ENCODE measurements at places on chromosomes 7 and 10.

DNA sequence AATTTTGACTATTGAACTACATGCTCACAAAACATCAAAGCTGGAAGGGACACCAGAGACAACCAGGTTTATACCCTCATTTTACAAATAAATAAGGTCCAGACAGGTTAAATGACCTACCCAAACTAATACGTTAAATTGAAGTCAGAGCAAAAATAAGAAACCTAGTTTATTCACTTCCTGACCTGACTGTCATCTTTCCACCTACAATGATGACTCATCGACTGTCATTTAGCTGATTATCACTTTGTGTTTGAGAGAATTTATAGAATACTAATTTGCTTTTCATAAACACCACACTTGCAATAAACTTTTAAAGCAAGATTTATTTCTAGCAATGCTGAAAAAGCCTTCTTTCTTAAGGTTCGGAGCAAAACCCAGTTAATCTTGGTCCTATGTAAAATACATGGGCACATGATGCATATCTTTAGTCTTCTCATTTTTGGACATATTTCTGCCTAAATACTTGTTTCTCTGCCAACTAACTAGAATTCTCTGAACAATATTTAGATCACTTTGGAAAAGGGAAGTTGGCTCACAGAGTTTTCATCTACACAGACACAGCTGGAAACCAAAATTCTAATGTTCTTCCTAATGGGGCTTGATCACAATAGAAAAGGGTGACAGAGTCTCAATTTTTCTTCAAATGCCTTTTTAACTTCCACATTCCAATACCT, 16.7 kb upstream of the LRRN3 start:
- no peak for DNase-seq

DNA sequence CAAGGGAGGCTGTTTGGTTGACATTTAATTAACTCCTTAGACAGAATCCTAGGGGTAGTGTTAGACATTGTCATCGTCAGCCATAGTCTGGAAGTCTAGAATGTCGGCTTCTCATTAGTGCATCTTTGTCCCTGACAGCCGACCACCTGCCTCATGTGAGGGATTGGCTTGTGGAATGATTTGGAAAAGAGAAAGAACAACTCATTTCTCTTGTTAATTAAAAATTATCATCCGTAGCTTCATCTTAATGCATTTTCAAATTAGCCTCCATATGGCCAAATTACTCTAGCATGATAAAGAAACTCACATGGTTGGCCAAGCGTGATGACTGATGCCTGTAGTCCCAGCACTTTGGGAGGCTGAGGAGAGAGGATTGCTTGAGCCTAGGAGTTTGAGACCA, 97.7 kb upstream of the PARD3 start:
- DNase-seq: no peak

DNA sequence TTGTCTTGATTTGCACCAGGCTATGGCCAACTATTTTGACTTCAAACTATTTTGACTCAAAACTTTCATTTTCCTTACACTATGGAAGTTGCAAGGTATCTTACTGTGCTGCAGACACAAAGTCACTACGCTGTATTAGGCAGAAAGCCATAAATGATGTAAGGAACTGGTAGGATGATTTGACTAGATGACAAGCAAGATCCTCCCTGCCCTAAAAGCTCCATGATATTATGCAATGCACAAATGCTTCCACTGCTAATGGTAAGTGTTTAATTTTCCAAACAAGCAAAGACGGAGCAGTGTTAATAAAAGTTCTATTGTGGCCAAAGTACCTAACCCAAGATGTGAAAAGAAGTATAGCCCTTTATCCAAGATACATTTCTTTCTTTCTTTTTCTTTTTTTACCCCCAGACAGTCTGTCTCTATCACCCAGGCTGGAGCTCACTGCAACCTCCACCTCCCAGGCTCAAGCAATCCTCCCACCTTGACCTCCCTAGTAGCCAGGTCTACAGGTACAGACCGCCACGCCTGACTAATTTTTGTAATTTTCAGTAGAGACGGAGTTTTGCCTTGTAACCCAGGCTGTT, 98.2 kb downstream of the ANK3 start:
- DNase-seq: no peak

- no peak for DNase-seq
Measured at GRCh38 chr7:68216051-68216450, 1219.4 kb downstream of the TYW1 start.

- no peak for DNase-seq
Measured at GRCh38 chr7:151520419-151521261, 945 bp upstream of the RHEB start.

- DNase-seq: no peak
Measured at GRCh38 chr7:121282129-121282528, 46.7 kb upstream of the WNT16 start.

- DNase-seq: no peak
Measured at GRCh38 chr10:93342921-93343320, 139.2 kb downstream of the MYOF start.

GRCh38 chr10:124740369-124741280, 3.6 kb downstream of the FAM53B start:
- DNase-seq: no peak

GRCh38 chr10:96333101-96333500, 25.7 kb downstream of the OPALIN start:
- no peak for DNase-seq

- no peak for DNase-seq
Measured at GRCh38 chr10:98264378-98265065, 3.5 kb downstream of the LOXL4 start.

DNA sequence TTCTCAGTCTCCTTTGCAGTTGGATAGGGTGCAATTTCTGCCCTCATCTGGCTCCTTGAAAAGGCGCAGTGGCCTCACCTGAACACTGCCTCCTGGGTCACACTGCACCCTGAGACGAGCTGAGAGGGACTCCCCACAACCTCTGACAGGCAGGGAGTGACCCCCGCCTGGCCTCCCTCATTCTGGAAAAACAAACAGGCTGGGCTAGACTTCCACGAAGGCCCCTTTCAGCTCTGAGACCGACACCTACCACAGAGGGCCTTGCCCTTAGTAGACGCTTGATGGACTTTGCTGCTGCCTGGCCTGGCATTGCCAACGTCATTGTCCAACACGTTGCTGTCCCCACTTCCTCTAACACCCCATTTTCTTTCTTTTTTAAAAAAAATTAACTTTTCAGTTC, 8.6 kb downstream of the FAM241B start:
- no peak for DNase-seq

DNA sequence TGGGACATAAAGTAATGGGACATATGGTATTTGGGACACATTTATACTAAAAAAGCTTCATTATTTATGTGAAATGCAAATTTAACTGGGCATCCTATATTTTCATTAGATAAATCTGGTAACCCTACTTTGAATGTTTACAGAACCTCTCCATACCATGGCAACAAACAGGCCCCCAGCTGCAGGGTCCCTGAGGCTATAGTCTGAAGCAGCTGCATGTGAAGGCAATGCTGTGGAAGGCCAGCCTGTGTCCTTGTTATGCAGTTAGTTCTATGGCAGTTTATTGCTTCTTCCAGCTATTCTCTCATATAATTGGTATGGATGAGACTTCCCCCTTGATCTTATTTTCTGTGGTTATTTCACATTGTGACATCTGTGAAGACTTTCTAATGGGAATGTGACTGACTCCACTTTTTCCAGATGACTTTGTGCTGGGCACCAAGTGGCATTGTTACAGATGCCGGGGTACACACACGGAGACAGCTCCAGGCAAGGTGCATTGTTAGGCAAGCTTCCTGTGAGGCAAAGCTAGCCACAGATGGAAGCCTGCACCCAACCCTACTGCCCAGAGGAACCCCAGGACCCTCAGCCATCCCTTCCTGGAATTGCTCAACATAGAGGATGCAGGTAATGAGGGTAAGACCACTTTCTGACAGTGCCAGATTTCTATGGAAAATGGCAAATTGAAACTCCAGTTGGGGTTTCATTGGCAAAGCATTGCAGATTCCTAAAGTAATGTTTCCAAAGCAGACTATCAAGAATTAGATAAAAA, 49.5 kb upstream of the ADAM12 start:
- no peak for DNase-seq

GRCh38 chr10:31051703-31052102, 20.0 kb upstream of the ZNF438 start:
- DNase-seq: no peak

- DNase-seq: no peak
Measured at GRCh38 chr7:15236952-15237351, 324.9 kb downstream of the AGMO start.

DNA sequence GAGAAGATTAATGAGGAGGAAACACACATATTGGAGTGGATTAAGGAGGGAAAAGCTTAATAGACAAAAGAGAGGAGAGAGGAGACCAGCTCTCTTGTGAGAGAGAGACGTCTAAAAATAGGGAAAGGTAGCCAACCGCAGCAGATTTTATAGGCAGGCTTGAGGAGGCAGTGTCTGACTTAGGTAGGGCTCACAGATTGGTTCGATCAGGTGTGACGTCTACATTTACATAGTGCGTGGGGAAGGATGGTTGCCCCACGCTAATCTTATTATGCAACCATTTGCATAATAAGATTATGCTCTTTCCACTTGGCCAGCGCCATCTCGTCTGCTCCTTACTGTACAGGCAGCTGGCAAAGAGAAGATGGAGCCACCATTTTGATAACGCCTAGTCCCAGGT, 122.0 kb downstream of the MARCHF5 start:
- DNase-seq: no peak

DNA sequence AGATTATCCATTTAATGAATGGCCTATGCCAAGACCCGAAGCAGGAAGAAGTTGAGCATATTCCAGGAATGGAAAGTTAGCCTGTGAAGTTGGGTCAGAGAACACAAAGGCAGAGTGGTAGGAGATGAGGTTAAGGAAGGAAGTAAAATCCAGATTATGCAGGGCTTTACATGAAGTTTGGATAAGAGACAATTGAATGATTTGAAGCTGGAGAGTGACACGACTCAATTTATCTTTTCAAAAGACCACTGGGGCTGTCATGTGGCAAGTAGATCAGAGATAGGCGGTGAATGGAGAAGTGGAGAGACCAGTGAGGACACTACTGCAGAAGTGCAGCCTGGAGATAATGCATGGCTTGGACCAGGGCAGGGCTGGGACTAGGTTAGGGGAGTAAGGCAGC, 7.2 kb upstream of the CNOT4 start:
- no peak for DNase-seq

- no peak for DNase-seq
Measured at GRCh38 chr10:22339761-22340328, 5.5 kb upstream of the SPAG6 start.

Data from COLO829 (cell line).